ENCODE measurements at places on chromosomes 5 and 9. TPM values are rescaled to one million over a fixed set of nuclear protein-coding genes. Genes with fewer than 3 reads are reported as not detected.
A peak's percentile ranks its signal among the peaks of the same experiment; 100 is the strongest.

The GABRA6 gene
- not detected for total RNA-seq

The FAF2 gene
- total RNA-seq, result 33.0 TPM

The CEP72 gene
- total RNA-seq, result 27.0 TPM

DNA sequence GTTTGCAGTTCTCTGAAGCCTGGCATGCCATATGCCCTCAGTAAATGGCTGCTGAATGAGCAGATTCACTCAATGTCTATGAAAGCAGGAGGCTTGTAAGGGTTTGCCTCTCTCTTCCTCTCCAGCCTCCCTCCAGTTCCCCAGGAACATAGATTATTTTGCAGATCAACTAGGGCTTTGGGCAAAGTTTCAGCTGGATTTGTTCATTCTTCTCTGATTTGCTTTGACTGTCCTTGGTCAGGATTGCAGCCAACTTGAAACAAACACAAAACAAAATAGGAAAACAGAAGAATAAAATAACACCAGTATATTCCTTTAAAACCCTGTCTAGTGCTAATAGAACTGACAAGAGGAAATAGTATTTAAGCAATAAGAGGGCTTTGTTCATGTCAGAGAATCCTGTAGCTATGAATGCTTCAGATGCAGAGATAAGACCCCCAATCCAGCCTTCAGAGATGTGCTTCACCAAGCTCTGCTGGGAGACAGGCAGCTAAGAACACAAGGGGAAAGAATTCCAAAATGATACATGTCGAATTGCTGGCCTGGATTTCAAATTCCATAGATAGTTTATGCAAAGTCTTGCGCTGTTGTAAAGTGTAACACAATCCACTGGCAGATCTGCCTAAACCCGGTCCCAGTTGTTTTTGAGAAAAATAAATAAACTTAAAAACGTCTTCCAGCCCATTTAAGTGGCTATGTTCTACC is 174.3 kb downstream of the PAPPA start:
- H3K4me3 ChIP-seq, result no peak overlapping the region
- H3K27ac ChIP-seq, result no peak overlapping the region
- H3K27me3 ChIP-seq, result peaks cover 3% of the 10 kb centered on the region
- no peaks in the 10 kb centered on the region for H3K36me3 ChIP-seq
- H3K4me1 ChIP-seq, result no peaks in the 10 kb centered on the region
- DNase-seq, result no peak

DNA sequence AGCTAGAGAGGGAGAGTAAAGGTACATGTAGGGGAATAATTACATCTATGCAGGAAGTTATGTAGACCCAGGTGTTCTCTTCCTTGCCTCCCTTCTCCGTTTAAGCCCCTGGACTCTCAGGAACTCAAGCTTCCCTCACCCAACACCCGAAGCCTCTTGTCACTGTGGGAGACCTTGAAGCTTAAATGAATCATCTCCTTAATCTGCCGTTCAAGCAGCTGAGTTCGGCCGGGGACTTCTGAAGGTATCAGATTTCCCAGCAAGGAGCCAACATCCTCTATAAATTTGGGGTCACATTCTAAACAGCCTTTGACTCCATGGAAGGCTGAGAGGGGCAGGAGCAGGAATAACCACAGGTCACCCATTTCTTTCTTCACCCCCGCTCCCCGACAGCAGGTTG is 412 bp downstream of the IZUMO3 start:
- no peaks in the 10 kb centered on the region for H3K36me3 ChIP-seq
- H3K4me1 ChIP-seq, result no peaks in the 10 kb centered on the region
- no peak for DNase-seq
- H3K4me3 ChIP-seq, result no peak overlapping the region
- no peak overlapping the region for H3K27ac ChIP-seq

DNA sequence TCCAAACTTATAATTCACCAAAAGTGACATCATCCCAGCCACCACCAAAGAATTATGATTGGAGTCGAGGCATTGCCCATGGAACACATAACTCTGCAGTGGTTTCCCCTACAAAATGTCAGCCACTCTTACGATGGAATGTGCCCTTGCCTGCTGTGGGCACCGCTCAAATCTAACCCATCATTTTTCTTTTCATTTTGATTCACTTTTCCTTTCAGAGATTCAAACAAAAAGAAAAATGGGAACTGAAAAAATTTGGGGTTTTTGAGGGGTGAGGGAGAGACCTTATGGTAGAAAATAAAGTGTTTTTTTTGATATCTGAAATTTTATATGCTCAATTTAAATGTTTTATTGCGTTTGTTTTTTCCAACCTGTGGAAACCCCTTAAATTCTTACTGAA is 28.1 kb downstream of the SMARCA2 start:
- H3K36me3 ChIP-seq, result peaks cover 75% of the 10 kb centered on the region
- DNase-seq, result no peak
- no peaks in the 10 kb centered on the region for H3K27me3 ChIP-seq
- peak overlapping the region; percentile 81 for H3K27ac ChIP-seq

DNA sequence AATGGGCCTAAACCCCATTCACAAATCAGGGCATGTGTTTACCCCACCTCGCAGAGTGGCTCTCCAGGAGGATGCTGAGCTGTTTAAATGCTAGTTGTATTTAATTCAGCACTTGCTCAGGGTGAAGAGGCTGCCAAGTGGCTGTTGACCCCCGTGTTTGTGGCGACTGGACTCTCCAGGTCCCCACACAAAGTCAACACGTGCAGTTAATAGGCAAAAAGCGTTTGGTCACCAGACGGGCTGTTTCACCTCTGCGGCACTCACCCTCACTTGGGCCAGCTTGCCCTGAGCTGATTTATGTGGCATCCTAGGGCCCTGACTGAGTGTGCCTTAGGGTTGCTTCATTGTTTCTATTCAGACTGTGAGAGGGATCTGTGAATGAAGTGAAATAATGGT is 152.3 kb downstream of the GAS1 start:
- no peak overlapping the region for H3K4me3 ChIP-seq
- H3K4me1 ChIP-seq, result no peaks in the 10 kb centered on the region
- DNase-seq, result no peak
- H3K27me3 ChIP-seq, result peaks cover 7% of the 10 kb centered on the region
- no peak overlapping the region for H3K27ac ChIP-seq
- H3K36me3 ChIP-seq, result no peaks in the 10 kb centered on the region

- DNase-seq, result no peak
- no peak overlapping the region for H3K4me3 ChIP-seq
- no peaks in the 10 kb centered on the region for H3K27me3 ChIP-seq
- peaks cover 2% of the 10 kb centered on the region for H3K4me1 ChIP-seq
- H3K36me3 ChIP-seq, result no peaks in the 10 kb centered on the region
Observed at GRCh38 chr5:94901191-94901979, 282.9 kb downstream of the SLF1 start.

DNA sequence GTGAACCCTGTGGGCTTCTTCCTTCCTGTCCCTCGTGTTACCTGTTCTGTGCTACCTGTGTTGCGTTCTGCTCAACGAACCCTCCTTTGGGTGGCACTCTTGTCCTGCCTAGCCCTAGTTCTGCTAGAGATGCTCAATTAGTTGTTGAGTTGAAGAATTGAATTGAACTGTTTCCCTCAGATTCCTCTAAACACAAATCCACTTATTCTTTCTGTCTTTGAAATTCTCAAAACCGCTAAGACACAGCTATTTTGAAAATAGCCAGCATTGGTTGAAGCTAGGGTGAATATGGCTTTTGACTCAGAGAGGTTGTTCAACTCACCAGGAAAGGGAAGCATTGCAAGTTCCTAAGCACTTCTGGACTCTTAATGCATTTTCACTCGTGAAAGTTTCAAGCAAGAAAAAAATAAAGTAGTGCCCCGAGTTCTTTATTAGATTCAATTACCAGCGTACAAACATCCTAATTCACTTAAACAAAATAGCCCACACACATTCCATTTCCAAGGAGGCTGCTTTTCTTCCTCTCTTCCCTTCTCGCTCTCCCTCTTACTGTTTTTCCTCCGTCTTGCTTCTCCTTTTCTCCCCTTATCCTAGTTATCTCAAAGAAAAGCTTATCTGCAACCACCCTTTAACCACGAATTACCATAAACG is 642 bp upstream of the ITGA1 start:
- H3K4me1 ChIP-seq, result peaks cover 44% of the 10 kb centered on the region
- peaks cover 9% of the 10 kb centered on the region for H3K36me3 ChIP-seq
- peak overlapping the region; percentile 87 for H3K27ac ChIP-seq
- peak; percentile 51 for DNase-seq
- H3K27me3 ChIP-seq, result no peaks in the 10 kb centered on the region
- H3K4me3 ChIP-seq, result peak overlapping the region; percentile 87

- no peaks in the 10 kb centered on the region for H3K36me3 ChIP-seq
- no peak for DNase-seq
- H3K4me1 ChIP-seq, result peaks cover 18% of the 10 kb centered on the region
- H3K27me3 ChIP-seq, result no peaks in the 10 kb centered on the region
- no peak overlapping the region for H3K4me3 ChIP-seq
Observed at GRCh38 chr5:139263946-139264345, 29.6 kb upstream of the MATR3 start.
